T-helper 2 cell treated with Interferon-gamma antibody and Interleukin-4, amounts not matched to agents 5 μg/mL and 100 μg/mL, for 36 hours (primary cell): ENCODE measurements at places on chromosomes 7 and 10.

DNA sequence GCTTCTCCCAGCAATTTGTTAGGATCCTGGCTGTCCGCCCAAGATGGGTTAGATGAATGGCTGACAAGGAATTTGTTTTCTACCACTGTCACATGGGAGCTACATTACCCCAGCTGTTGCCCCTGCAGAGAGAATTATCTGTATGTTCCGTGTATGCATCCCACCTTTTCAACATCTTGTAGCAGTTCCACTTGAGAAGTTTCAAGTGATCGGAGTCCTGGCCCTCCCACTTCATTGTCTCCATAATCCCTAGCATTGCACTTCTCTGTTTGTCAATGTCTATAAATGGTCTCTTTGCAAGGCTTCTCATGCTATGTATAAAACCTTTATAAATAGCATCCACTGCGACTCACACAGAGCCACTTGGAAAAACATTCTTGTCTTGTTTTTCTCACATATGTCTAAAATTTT lies 972.5 kb downstream of the CNTNAP2 start:
- no peaks in the 10 kb centered on the region for H3K4me1 ChIP-seq
- H3K36me3 ChIP-seq: no peaks in the 10 kb centered on the region
- no peaks in the 10 kb centered on the region for H3K27me3 ChIP-seq
- DNase-seq: no peak
- H3K27ac ChIP-seq: no peak overlapping the region
- no peak overlapping the region for H3K4me3 ChIP-seq

DNA sequence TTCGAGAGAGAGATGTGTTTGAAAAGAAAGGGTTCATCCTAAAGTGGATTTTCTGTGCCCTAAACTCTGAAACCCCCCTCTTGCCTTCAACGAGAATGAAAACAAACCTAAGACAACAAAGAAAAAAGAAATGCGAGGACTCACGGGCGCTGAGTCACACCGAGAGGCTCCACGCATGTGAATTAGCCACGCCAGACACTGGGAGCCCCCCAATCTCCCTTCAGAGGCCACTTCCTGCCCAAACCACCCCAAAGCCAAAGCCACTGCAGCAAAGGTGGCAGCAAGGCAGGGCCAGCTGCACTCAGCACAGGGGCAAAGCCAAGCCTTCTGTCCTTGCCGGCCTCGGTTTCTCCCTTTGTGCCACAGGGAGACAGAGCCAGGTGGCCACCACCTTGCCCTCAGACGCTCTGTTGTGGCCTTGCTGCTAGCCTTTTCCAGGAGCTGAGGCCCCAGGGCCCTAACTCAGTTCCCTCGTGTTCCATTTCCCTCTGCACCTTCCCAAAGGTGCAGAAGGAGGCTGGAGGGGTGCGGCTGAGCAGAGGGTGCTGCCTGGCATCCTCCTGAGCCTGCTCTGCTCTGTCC lies 93.3 kb downstream of the FAM53B start:
- H3K27ac ChIP-seq: peak overlapping the region; percentile 66
- no peaks in the 10 kb centered on the region for H3K27me3 ChIP-seq

DNA sequence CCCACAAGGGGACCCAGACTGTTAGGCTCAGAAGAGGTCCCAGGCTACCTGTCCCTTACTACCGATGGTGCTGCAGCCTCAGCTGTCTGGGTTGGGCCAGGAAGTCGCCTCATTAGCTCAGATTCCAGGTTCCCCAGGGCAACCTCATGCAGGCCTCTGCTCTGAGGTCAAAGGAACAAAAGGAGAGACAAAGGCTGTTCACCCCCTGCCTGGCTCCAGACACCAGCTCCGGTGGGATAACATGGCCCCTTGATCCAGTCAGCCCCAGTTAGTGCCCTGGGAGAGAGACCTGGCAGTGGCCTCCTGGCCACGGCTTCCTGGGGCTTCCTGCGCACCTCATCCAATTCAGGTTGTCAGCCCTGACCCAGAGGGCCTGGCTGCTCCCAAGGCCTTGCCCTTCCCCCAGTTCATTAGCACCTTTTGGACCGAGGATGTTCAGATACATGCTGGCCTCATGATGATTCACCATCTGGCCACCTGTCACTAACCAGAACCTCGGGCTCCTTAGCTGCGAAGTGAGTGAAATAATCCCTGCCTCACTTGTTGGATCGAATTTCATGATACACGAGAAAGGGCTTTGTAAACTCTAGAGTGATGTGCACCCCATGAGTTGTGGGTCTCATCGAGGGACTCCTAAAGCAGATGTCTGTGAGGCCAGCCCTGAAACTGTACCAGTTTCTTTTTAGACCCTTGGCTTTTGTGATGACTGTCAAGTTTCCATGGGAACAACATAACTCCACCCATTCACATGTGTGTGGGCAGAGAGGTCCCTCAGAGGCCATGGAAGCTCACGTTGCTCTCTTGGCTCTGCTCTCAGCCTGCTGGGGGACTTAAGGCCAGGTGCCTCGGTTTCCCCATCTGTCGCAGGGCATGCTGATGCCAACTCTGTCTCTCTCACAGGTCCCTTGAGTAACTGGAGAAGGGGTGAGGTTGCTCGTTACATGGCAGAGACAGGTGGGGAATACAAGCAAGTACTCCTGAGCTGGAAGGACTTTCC lies 79.5 kb upstream of the PCBD1 start:
- H3K27ac ChIP-seq: no peak overlapping the region
- H3K4me1 ChIP-seq: no peaks in the 10 kb centered on the region
- no peaks in the 10 kb centered on the region for H3K36me3 ChIP-seq
- DNase-seq: peak; percentile 13

DNA sequence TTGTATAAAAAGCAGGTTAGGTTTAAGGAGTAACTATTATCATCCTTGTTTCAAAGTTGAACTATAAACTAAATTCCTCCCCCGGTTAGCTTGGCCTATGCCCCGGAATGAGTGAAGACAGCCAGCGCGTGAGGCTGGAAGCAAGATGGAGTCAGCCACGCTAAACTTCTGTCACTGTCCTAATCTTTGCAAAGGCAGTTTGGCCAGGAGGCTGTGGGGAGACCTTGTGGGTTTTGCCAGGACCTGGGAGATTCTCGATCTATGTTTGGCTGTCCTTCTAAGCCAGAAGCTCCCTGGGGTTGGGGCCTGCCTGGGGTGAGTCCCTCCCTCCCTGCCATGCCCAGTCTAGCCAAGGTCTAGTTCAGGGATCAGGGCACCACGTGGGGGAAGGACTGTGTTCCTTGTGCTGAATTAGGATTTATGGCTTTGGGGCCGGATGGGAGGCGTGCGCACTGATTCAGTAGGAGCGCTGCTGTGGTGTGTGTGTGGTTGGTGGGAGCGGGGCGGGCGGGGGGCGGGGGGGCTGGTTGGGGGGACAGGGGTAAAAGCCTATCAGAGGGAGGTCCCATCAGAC lies 871 bp upstream of the GTF2IRD1 start:
- H3K4me3 ChIP-seq: peak overlapping the region; percentile 75
- DNase-seq: no peak
- peaks cover 12% of the 10 kb centered on the region for H3K4me1 ChIP-seq
- peak overlapping the region; percentile 79 for H3K27ac ChIP-seq

- H3K27me3 ChIP-seq: no peaks in the 10 kb centered on the region
- no peaks in the 10 kb centered on the region for H3K36me3 ChIP-seq
- no peak overlapping the region for H3K4me3 ChIP-seq
- no peaks in the 10 kb centered on the region for H3K4me1 ChIP-seq
Measured at GRCh38 chr10:34711500-34711899, 103.6 kb downstream of the PARD3 start.

DNA sequence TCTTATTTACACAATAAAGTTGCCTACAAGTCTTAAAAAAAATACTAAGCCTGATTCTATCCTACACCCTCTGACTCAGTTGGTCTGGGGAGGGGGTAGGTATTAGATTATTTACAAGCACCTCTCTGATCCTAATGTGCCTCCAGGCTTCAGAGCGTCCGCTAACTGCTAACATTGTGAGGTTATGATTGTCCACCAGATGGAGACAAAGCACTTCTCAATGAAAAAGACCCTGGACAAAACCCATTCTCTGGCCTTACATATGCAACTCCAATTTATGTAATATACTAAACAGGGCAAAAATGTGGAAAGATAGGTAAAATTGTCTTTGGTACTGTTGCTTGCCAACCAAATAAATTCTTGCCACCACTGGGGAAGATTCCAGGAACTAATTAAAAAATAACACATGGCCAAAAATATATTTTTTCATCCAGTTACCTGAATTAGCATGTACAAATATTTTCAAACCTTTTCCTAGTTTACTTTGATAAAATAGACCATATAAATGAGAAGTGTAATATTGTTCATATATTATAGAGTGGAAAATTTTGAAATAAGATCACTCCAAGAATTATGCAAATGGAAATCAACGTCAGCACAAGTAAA lies 92.4 kb downstream of the KIF20B start:
- no peak overlapping the region for H3K4me3 ChIP-seq
- H3K4me1 ChIP-seq: peaks cover 13% of the 10 kb centered on the region
- no peak for DNase-seq
- H3K27me3 ChIP-seq: peaks cover 6% of the 10 kb centered on the region

DNA sequence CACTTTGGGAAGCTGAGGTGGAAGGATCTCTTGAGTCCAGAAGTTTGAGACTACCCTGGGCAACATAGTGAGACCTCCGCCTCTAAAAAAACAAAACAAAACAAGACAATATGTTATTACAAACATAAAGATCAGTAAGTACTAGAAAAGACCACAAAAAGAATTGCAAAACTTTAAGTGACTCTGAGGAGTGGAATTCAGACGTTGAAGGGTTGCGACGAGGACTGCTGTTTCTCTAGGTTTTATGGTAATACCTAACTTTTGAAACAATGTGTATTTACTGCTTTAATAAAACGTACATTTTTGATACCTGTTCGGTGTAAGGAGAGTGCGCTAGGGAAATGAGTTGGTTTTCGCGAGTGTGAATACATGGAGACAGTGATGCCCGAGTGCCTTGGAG lies 250.4 kb downstream of the GATA3 start:
- no peak for DNase-seq
- no peak overlapping the region for H3K27ac ChIP-seq
- peaks cover 35% of the 10 kb centered on the region for H3K4me1 ChIP-seq
- H3K36me3 ChIP-seq: peaks cover 4% of the 10 kb centered on the region

DNA sequence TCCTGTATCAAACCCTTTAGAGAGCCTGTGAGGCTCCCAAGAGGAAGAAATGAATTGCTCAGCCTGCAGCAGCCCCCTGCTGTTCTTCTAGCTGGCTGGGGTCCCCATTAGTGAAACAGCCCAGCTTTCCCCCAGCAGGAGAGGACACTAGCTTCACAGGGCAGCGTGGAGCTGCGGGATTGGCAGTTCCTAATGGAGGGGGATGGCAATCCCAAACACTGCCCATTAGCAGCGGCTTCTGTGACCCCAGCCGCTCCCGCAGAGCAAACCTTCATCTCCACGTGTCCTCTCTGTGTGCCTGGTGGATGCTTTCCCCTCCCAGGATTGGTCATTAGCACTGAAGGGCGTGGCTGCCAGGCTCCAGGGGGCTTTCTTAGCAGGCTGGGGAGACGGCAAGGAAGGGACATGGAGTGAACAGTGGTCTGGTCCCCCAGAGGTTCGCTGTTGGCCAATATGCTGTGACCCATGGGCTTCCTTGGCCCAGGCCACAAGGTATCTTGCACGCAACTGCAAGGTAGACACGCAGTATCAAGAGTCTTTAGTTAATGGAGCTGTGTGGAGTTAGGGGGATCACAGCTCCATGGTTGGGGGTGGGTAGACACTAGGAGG lies 322.5 kb upstream of the ZMIZ1 start:
- no peaks in the 10 kb centered on the region for H3K27me3 ChIP-seq
- H3K4me1 ChIP-seq: no peaks in the 10 kb centered on the region
- no peaks in the 10 kb centered on the region for H3K36me3 ChIP-seq
- no peak overlapping the region for H3K4me3 ChIP-seq
- no peak overlapping the region for H3K27ac ChIP-seq
- DNase-seq: no peak

DNA sequence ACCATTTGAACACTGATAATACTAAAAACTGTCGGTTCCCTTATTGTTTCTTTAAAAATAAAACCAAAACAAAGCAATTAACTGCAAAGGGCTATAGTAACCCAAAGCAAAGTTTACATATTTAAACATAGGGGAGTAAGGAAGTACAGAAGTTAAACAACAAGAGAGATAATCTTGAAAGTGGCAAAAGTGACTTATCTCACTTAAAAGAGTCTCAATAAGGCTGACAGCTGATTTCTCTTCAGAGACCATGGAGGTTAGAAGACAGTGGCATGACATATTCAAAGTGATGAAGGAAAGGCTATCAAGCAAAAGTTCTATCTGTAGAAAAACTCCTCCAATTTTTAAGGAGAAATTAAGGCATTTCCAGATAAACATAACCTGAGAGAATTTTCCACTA lies 233.5 kb upstream of the HDAC9 start:
- no peaks in the 10 kb centered on the region for H3K4me1 ChIP-seq
- no peak overlapping the region for H3K4me3 ChIP-seq
- H3K36me3 ChIP-seq: no peaks in the 10 kb centered on the region

DNA sequence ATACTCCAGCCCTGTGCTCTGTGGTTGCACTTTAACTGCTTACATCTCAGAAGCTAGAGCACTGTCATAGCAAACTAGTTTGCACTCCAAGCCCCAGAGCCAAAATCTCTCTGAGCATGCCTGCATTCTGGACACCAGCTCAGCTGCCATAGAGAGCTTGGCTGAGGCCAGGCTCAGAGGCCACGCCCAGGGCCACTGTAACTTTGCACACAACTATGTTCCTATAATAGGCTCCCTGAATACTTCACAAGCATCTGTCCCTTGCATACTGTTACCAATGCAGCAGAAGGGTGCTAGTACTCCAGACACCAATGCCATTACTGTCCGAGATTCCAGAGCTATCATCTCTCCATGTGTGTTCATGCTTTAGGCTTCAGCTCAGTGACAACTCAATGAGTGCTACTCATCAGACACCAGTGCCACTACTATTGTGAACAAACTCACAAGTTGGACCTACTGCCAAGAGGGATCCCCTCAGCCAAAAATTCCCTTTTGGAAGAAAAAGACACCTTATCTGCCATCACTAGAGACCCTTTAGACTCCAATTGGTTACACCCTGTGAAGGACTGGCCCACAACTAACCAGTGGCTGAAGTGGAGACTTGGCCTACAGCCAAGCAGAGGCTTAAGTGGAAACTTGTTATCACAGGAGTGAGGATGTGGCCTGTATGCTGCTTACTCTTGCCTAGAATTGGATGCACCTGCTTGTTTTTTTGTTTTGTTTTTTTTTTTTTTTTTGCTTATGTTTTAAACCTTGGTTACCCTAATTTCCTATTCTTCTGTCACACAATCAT lies 211.6 kb upstream of the MAGI2 start:
- no peak for DNase-seq
- no peaks in the 10 kb centered on the region for H3K36me3 ChIP-seq
- H3K27me3 ChIP-seq: no peaks in the 10 kb centered on the region
- no peaks in the 10 kb centered on the region for H3K4me1 ChIP-seq
- H3K4me3 ChIP-seq: no peak overlapping the region

- peaks cover 24% of the 10 kb centered on the region for H3K4me1 ChIP-seq
- peaks cover 27% of the 10 kb centered on the region for H3K27me3 ChIP-seq
- H3K4me3 ChIP-seq: no peak overlapping the region
- DNase-seq: no peak
- H3K27ac ChIP-seq: no peak overlapping the region
- peaks cover 6% of the 10 kb centered on the region for H3K36me3 ChIP-seq
Measured at GRCh38 chr7:132393789-132394261, 182.4 kb downstream of the PLXNA4 start.

GRCh38 chr10:110995301-110995700 lies 75.9 kb downstream of the SHOC2 start:
- peaks cover 29% of the 10 kb centered on the region for H3K36me3 ChIP-seq
- H3K4me1 ChIP-seq: peaks cover 30% of the 10 kb centered on the region
- H3K27ac ChIP-seq: no peak overlapping the region
- H3K4me3 ChIP-seq: no peak overlapping the region

GRCh38 chr10:111747751-111748150 lies 435.8 kb downstream of the GPAM start:
- H3K4me3 ChIP-seq: no peak overlapping the region
- no peak overlapping the region for H3K27ac ChIP-seq
- H3K4me1 ChIP-seq: no peaks in the 10 kb centered on the region
